ENCODE measurements at places on chromosomes 5 and 9.

GRCh38 chr5:95283761-95284571 is 928 bp downstream of the MCTP1 start:
- DNase-seq, result peak; percentile 89

- no peak for DNase-seq
These were observed 184.4 kb upstream of the DMRT1 start for GRCh38 chr9:656926-657568.

- DNase-seq, result no peak
These were observed 210.2 kb downstream of the HSPA4 start for GRCh38 chr5:133261993-133262392.

- DNase-seq, result no peak
These were observed 39.3 kb downstream of the ST8SIA4 start for GRCh38 chr5:100863739-100864138.

GRCh38 chr9:89648247-89649000 is 43.6 kb downstream of the GADD45G start:
- no peak for DNase-seq

DNA sequence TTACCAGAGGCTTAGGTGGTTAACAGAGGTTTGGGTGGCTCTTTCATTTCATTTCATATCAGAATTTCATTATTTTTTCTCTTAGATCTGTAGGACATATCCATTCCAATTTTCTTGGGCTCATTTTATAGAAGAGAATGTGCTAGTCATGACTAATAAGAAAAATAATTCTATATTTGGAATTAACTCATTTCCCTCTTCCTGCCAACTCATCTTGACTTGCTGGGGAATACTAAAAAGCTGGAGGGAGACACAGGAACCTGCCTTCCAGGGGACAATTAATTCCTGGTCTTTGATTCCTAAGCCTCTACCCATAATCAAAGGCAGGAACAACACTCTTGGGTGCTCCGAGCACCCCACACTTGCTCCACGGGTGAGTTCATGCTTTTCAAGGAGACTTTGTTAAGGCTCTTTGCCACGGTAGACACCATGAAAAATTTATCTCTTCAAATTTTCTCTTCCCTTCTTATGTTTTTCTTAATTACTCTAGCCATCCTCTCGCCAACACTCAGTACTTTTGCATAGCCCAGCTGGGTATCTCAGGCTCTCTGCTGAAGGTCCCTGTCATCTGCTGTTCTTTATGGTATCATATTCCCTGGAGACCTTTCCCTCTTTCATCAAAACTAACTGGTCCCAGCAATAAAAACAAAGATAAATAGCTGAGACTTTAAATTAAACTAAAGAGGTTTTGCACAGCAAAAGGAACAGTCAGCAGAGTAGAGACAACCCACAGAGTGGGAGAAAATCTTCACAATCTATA is 273.9 kb downstream of the NPR3 start:
- no peak for DNase-seq

DNA sequence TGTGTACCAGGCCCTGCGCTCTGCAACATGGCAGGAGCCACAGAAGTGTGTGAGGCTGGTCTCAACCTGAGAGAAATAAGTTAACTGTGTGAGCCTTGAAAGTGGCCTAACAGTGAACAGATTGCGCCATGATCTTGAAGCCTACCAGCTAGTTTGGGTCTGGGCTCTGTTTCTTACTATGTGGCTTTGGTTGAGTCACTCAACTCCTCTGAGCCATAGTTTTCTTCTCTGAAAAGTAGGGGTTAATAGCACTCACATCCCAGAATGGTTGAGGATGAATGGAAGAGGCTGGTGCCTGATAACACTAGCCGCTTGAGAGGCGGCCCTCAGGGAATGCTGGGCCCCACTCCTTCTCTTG is 121.5 kb downstream of the RGS3 start:
- no peak for DNase-seq

DNA sequence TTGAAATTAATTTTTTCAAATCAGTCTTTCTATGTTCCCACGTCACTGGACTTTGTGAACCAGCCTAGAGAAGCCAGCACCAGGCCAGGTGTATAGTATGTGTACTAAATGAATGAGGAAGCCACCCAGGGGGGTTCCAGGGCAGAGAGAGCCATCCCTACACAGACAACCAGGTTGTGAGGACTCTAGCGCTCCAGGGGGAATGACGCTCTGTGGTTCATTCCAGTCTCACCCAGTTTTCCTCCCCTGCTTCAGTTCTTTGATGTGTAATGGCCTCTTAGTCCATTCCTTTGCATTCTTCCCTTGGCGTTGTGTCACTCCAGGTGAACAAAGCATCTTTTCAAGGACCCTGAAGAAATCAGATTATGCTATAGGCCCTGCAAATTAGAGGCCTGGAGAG is 330.6 kb downstream of the NSG2 start:
- no peak for DNase-seq

- no peak for DNase-seq
These were observed 74.5 kb upstream of the TBCA start for GRCh38 chr5:77850536-77851175.

- DNase-seq, result no peak
These were observed 271.0 kb downstream of the FSTL4 start for GRCh38 chr5:133341296-133341695.

DNA sequence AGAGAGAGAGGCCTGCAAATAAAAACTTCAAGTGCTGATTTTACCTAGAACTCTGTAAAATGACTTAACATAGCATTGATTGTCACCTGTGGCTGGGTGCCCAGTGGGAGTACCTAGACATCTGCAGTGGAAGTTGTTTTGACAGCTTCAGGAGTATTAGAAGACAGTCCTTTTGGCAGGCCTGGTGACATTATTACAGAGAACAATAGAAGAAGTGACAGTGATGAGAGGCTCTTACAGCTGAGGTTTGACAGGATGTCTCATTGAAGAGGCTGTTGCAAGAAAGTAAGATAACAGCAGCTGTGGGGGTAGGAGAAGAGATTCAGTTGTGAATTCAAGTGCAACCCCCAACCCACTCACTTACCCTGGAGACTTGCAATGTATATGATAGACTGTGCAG is 27.9 kb upstream of the MUSK start:
- no peak for DNase-seq

- no peak for DNase-seq
These were observed 54.6 kb upstream of the SYNPO start for GRCh38 chr5:150585781-150586341.

- no peak for DNase-seq
These were observed 79.8 kb upstream of the KLF9 start for GRCh38 chr9:70494221-70494620.

GRCh38 chr9:3908731-3909130 is 382.9 kb upstream of the RFX3 start:
- DNase-seq, result no peak

- DNase-seq, result no peak
These were observed 149.7 kb upstream of the RASGRF2 start for GRCh38 chr5:80810425-80810824.

DNA sequence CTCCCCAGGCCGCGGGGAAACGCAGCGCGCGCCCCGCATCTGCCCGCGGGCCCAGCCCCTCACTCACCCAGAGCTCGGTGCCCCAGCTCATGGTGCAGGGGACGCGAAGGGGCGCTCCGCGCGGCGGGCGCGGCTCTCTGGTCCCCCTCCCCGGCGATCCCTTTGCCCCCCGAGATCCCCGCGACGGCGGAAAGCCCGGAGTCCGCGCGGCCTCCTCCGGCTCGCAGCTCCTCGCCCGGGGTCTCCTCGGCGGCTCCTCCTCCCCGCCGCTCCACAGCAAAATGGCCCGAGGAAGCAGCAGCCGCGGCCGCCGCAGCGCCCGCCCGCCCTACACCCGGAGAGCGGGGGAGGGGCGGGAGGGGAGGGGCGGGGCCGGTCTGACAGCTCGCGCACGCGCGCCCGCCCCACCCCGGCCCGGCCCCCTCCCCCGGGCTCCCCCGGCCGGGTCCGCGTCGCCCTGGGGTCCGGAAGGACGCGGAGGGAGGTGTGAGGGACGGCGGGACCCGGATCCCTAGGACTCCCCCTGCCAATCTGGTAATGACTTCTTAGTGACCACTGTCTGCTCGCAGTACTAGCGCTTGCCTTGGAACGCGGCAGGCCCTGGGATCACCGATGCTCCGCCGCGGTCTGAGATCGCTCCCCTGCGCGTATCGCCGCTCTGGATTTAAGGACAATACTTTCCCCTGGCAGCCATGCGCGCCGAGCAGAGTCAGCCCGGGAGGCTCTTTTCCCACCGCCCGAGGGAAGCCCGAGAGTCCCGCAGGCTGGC is at the start of gene FNBP1:
Gene FNBP1 (minus strand): TSS at position 305 of the 769 bp plus-strand sequence. CDS start 214 bp downstream, at position 91.
- DNase-seq, result peak; percentile 91

DNA sequence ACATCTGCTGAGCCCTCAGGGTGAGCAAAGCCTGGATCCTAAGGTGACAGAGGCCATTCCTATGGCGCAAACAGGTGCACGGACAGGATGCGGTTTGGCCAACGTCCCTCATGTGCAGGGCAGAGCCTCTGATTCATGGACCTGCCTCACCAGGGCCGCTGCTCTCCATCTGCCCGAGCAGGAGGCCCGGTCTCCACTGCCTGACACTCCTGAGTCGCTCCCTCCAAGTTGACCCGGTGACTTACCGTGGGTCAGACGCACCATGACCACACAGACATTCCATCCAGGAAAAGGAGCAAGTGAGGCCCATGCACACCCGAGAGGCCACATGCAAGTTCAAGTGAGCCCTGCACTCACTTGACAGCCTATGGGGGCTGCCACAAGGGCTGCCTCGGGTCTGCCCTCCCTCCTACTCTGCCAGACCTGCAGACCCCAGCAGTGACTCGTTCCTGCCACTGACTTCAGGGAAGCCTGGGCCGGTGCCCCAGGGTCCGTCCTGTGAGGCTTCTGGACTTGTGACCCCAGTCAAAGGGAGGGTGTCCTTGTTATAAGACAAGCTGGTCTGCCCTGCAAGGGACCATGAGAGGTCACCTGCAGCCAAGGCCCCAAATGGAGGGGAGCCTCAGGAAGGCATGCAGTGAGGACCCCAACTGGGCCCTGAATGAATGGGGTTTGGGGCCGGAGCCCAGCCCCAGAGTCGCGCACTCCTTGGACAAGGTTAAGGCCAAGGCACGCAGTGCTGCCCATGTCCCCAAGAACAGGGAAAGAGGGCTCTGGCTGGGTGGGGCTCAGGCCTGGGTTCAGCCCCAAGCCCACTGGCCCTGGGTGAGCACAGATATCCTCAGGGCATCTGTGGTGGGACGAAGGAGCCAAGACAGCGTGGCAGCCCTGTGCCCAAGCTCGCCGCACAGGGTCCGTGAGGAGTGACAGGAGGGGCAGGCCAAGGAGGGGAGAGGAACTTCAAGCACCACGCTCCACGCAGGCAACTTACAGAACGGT is 10.1 kb downstream of the BRD3OS start:
- no peak for DNase-seq

GRCh38 chr9:131630205-131630831 is 85.0 kb downstream of the PRRT1B start:
- DNase-seq, result no peak

GRCh38 chr5:83048277-83048676 is 28.9 kb downstream of the TMEM167A start:
- DNase-seq, result no peak

DNA sequence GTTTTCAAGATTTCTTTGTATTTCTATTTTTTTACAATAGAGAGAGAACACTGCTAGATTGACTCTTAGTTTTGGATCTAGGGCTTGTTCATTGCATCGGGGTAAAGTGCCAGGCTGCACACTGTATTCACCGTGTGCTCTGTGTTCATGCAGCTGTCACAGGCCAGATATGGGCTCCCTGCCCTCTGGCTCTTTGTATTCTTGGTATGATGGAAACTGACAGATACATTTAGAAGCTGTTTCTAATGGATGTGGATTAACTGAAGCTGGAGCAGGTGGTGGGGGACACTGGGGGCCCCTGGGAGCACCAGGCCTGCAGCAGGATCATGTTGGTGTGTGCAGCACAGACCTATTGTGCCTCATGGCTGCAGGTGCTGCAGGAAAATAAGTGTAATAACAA is 28.0 kb downstream of the SLC36A1 start:
- peak; percentile 54 for DNase-seq

DNA sequence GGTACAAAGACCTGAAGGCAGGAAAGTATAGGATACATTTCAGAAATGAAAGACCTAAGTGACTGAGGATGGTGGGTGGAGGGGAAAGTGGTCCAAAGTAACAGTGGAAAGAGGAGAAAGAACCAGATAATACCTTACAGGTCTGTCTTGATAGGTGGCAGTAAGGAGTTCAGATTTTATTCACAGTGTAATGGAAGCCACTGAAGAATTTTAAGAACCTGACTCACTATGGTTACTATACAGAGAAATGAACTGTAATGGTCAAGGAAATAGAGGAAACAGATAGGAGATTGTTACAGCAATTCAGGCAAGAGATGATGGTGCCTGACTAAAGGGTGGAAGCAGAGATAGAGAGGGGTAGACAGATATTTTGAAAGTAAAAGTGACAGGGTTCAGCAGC is 46.5 kb downstream of the EPB41L4A start:
- no peak for DNase-seq

DNA sequence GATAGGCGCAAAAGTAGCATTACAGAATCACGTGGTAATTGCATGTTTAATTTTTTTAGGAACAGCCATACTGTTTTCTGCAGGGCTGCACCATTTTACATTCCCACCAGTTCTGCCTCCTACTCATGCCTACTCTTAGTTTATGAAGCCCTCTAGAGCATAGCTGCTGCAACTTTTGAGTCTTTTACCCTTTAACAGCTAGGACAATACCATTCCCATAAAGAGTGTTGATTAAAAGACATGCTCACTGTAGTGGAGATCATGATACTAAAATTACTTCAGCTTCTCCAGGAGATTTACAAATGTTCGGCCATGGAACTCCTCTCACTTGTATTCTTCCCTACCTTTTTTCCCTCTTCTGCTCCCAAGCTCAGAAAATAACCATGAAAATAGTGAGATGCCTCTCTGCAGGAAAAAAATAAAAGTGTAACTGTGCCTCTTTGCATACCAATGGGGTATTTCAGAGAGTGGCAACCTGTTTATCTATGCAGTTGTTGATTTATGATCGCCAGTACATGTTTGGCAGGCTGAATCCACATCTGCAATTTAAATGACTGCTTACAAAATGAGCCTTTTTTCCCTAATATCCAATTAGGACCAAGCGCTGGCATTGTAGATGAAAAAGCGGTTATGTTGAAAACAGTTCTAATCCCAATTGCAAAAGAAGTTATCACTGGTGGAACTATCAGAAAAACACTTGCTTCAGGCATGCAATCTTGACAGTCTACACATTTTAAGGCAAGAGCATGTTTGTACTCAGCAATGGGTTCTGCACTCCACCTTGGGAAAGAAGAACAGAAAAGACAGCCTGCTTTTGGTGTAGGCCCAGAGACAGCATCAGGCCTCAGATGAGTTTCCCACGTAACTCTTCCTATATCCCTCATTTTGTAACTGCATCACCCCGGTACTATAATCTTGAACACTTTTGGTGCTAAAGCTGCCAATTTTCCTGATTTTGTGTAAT is 131.1 kb downstream of the ADAMTSL1 start:
- DNase-seq, result no peak

GRCh38 chr9:18566121-18566520 is 92.2 kb downstream of the ADAMTSL1 start:
- DNase-seq, result no peak

DNA sequence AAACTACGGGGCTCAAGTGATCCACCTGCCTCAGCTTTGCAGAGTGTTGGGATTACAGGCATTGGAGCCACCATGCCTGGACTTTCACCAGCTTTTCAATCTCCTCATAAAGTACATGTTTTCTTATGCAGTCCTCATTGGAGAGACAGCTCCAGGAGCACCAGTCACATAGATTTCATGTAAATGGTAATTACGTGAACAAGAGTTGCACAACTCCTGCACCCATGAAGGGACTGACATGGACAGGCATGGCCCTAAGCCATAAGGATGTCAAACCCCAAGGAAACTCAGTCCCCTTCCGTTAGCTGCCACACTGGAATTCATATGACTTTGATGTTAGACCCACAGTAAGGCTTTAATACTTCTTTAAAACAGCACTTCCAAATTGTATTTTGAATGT is 7.6 kb upstream of the ADGRV1 start:
- DNase-seq, result no peak

Data from retina (tissue), 1 donor.